Activated T-cell treated with anti-CD3 and anti-CD28 coated beads, Interleukin-2, amount 50 U/mL, for 24 hours (primary cell): ENCODE measurements at places on chromosomes 12 and 14.

DNA sequence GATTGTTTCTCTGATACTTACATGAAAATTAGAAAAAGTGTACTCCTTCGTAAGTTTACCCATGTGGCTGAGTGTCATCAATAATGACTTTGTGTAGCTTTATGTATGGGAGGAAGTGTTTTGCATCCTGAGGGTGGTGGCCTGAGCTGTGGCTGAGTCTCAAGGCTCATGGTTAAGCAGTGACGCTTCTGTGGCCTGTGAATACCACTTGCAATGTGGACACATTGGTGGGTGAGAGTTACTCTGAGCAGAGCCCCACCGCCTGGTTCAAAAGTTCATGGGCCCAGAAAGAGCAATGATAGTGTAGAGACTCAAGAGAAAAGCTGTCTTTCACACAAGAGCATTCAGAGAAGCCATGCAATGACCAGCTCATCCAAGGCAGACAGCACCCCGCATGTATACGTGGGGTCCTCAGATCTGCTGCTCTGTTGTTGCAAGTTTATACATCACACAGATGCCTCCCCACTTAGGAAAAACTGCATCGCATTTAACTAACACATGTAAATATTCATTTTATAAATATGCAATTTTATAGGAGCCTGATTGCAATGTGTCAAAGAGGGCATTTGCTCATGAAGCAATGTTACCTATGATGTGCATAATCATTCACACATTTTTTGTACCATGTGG lies 55.1 kb upstream of the FRMD6 start:
- DNase-seq: no peak

- DNase-seq: no peak
These were observed 29.0 kb upstream of the MAX start for GRCh38 chr14:65131301-65131701.

DNA sequence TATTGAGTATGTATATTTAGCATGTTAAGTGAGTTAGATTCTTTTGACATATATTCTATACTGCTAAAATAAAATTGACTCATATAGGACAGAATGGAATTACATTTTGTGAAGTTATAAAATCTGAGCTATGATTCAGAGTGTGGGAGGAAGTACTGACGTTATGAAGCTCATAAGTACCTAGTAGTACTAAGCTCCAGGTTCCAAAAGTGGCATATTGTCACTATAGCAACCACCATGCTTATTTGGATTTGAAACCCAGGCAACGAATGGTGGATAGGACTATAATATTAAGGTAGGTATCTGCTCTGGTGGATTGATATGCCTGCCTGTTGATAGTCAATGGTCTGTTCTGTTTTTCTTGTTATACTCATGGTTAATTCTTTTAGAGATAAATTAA lies 2.2 kb upstream of the FBXO33 start:
- no peak for DNase-seq

DNA sequence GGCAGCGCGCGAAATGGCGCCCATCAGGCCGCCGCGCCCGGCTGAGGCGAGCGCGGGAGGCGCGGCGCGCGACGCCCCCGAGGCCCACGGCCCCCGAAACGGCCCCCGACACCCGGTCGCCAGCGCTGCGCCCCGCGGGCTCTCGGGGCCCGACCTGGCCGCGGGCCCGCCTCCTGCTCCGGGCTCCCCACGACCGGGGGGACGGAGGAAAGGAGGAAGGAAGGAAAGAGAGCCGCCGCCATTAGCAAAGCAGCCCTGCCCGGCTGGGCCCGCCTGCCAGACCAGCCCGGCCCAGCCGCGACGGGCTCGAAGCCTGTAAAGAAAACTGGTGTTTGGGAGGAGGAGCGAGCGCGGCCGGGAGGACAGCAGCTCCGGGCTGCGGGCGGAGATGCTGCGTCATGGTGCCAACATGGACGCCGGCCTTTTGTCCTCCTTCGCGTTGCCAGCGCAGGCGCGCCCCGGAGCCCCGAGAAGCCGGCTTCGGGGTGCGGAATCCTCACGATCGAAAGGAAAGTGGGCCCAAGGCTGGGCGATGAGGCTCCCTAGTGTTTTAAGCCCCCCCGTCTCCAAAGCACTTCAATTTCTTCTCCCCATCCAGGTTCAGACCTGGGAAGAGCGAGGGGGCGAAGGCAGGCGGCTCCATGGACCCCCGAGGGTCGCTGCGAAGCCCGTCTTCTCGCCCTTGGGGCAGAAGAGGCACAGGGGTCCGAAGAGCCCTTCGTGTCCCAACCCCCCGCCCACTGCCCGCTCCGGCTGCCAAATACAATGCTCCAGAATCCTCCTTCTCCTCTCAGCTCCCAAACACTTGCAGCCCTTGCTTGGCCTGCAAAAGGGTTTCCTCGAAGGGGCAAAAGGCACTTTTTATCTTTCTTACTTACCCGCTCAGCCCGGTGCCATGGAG lies 2.9 kb upstream of the SETD1B start:
- peak; percentile 83 for DNase-seq

DNA sequence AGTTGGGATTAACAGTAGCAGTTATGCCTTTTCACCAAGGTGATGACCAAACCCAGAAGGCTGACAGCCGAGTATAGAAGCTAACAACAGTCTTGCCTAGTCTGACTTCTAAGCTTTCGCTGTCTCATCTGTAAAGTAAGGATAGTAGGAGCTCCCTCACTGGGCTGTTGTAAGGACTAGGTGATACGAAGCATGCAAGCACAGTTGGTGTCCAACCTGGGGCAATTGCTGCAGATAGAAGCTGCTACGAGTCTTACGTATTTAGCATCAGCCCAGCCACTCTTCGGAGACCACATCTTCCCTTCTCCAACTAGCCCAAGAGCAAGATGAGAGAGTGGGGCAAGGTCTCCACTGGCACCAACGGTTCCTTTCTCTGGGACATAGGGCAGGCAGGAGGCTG lies 6.0 kb downstream of the HAL start:
- no peak for DNase-seq

DNA sequence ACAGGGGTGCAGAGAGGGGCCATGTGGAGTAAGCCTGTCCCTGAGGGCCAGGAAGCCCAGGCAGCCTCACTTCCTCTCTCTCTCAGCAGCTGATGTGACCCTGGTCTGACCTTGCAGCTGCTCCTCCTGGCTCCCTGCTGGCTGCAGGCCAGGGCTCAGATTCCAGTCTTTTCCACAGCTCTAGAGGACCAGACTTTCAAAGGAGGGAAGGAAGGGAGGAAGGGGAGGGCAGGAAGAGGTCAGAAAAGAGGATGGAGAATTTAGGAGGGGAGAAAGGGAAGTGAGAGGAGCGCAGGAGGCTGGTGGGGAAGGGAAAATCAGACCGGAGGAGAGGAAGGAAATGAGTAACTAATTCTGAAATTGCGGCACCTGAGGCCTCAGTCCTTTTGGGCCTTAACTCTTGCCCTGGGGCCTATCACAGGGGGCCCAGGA lies 40.9 kb upstream of the VASH1 start:
- no peak for DNase-seq

DNA sequence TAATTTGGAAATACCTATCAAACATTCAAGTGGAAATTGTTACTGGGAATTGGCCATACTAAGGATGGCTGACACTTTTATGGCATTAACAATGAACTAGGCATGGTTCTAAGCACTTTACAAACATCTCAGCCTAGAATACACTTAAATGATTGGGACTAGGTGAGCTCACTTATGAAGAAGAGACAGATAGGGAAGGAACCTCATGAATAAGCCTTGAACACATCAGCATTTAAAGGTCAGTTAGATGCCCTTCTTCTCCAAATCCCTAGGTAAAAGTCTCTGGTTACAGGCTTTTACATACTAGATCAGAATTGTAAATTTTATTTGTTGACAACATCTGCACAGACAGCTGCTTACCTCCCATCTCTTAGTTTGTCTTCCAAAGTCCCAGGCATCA lies 488.6 kb downstream of the RMST start:
- no peak for DNase-seq

GRCh38 chr14:75437201-75438143 lies 9.7 kb downstream of the JDP2 start:
- DNase-seq: no peak

DNA sequence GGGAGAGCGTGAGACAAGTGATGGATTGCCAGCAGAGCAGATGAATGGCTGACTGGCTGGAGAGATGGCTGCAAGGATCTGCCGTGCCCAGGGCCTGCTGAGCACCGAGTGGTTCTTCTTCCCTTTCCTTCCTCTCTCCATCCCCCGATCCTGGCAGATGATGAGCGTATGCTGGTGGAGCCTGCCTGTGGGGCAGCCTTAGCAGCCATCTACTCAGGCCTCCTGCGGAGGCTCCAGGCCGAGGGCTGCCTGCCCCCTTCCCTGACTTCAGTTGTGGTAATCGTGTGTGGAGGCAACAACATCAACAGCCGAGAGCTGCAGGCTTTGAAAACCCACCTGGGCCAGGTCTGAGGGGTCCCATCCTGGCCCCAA lies 15.5 kb downstream of the SDSL start:
- DNase-seq: no peak

DNA sequence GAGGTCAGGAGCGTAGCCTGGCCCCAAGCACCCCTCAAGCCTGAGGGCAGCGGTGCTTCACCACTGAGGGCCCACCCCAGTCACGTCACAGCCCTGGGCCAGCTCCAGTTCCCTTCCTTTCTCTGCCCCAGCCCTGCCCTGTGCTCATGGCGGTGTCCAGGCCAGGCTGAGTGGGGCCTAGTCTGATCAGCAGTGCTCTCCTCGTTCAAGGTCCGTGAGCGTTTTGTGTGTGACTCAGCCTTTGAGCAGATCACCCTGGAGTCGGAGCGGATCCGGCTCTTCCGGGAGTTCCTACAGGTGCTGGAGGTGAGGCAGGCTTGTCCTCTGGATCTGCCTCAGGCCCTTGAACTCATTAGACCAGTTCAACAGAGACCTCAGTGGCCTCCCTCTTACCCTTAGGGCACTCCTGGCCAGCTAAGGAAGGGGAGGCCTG lies 19.0 kb downstream of the PRPF40B start:
- DNase-seq: no peak

- no peak for DNase-seq
These were observed 56.9 kb downstream of the MAP4K5 start for GRCh38 chr14:50475460-50475859.
